Stimulated activated CD4-positive, alpha-beta T cell treated with anti-CD3 and anti-CD28 coated beads, TNF-alpha, amount 100 ng/mL, for 48 hours (primary cell): ENCODE measurements at places on chromosomes 7 and 10.

- DNase-seq, result peak; percentile 80
Observed at GRCh38 chr10:46022978-46023702, 7.3 kb downstream of the NCOA4 start.

DNA sequence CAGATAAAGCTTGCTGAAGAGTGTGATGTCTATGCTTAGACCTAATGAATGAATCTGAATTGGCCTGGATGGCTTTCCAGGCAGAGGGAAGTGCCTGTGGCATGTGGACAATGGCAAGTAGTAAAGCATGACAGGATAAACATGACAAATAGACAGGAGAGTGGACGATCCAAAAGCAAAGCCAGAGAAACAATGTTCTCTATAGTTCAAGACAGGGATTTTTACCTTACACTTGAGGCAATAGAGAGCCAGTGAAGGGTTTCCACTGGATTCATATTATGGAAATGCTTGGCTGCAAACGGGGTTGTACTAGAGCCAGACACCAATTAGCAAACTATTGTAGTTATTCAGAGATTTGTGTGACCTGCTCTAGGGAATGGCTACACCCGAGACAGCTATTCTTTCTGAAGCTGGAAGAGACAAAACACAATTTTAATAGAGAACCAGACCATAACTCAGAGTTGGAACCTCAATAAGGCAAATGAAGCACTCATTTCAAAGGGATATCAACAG lies 2.3 kb downstream of the AGMO start:
- DNase-seq, result no peak

DNA sequence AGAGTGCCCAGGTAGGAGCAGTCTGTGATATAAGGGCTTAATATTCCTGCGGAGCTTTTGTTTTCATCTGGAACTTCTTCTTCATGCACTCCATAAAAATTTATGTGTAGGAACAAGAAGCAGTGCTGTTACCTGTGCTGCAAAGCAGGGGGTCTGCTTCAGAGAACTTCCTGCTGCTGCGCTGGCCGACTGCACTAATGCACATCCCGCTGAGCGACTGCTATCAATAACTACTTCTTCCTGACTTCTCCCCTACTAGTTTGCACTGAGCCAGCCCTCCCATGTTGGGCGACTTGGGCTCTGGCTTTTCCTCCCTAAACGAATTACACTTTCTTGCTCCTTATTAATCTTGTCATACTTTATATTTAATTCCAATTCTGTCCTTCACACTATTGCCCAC lies 150.3 kb downstream of the NEBL start:
- no peak for DNase-seq

GRCh38 chr7:73851410-73852338 lies 9.3 kb upstream of the TMEM270 start:
- no peak for DNase-seq

- DNase-seq, result no peak
Observed at GRCh38 chr10:102935939-102936605, 18.0 kb downstream of the CNNM2 start.

- no peak for DNase-seq
Observed at GRCh38 chr10:12588091-12588860, 238.9 kb downstream of the CAMK1D start.

- no peak for DNase-seq
Observed at GRCh38 chr7:94374231-94374630, 20.5 kb upstream of the COL1A2 start.

DNA sequence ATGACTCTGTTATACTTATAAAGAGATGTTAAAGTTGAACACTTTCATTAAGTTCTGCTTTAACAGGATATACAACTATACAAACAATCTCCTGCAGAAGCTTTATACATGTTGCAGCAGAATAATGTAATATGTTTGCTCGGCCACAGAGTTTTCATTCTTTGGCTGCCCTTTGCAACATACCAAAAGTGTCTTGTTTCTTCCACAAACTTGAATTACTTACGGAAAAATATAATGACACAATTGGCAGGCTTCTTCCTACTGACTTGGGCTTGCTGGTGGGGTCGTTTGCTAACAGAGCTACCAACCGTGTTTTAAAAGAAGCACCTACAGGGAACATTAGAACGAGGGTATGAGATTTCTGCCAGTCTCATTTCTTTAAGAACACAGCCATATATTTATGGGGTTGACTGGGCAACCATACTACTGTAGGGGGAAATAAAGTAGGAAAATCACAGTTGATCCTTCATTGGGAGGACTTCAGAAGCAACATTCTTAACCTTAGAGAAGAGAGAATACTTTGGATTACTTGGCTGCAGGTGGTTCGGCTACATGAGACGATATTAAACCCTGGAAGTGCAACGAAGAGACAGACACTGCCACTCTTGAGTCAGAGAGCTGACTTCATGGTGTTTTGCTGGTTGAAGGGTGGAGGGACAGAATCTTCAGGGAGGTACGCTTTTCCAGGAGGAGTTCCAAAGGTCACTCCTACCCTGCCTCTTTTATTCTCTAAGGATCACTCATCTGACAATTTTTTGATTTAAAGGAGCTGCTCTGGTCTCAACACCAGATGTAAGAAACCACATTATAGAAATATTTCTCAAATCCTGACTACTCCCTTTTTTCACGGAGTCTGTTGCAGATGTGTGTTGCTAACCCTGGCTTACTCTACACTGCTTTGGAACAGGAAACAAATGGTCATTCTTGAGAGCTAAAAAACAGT lies 123.9 kb downstream of the SEMA3C start:
- no peak for DNase-seq

- DNase-seq, result no peak
Observed at GRCh38 chr7:111107579-111107978, 16.7 kb downstream of the LRRN3 start.

GRCh38 chr10:78623578-78624215 lies 445.1 kb upstream of the ZMIZ1 start:
- DNase-seq, result no peak

GRCh38 chr10:98374217-98374985 lies 40.6 kb downstream of the PYROXD2 start:
- no peak for DNase-seq

GRCh38 chr10:78927257-78927995 lies 141.3 kb upstream of the ZMIZ1 start:
- no peak for DNase-seq

- no peak for DNase-seq
Observed at GRCh38 chr10:63716016-63716580, 194.9 kb downstream of the REEP3 start.

- DNase-seq, result no peak
Observed at GRCh38 chr7:151430391-151431205, 9.3 kb downstream of the CRYGN start.
